ENCODE measurements at places on chromosomes 6 and 20. TPM values are rescaled to one million over a fixed set of nuclear protein-coding genes. Genes with fewer than 3 reads are reported as not detected.

GRCh38 chr6:53273370-53273769 lies 75.4 kb downstream of the ELOVL5 start:
- peak; percentile 13 for DNase-seq

DNA sequence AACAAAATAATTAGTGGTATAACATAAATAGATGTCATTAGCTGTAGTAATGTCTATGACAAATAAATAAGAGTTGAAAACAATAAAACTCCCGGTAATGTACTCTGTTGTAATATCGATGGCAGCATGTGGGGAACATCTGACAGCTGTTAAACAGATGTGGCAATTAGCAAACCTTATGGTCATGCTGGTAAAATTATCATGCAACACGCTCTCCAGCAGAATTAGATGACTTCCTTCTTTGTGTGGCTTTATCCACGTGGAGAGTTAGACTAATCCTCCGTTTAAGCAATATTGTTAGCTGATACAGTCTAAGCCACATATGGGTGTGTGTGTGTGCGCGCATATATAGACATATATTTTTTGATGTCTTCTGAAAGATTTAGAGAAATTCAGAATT lies 77.7 kb upstream of the ZFP64 start:
- no peak for DNase-seq

- no peak for DNase-seq
Measured at GRCh38 chr20:49965781-49966305, 16.9 kb upstream of the SNAI1 start.

DNA sequence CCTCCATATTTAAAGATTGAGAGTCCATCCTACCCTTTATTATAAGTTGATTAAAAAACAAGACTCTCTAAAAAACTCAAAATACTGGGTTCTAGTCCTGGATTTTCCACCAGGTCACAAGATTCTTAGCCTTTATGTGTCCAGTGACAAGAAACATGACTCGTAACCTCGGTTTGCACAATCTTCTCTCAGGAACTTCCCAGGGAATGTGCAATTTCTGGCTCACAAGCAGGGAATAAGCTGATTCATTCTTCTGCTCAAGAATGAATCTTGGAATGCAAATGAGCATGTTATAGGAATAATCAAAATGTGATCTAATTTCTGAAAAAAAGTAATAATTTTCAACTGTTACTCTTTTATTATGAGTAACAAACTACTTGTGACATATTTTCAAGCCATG lies 45.1 kb downstream of the OGFRL1 start:
- no peak for DNase-seq

- no peak for DNase-seq
Measured at GRCh38 chr6:163620670-163621330, 206.3 kb downstream of the QKI start.

Gene L3MBTL1
- 17.4 TPM for total RNA-seq

DNA sequence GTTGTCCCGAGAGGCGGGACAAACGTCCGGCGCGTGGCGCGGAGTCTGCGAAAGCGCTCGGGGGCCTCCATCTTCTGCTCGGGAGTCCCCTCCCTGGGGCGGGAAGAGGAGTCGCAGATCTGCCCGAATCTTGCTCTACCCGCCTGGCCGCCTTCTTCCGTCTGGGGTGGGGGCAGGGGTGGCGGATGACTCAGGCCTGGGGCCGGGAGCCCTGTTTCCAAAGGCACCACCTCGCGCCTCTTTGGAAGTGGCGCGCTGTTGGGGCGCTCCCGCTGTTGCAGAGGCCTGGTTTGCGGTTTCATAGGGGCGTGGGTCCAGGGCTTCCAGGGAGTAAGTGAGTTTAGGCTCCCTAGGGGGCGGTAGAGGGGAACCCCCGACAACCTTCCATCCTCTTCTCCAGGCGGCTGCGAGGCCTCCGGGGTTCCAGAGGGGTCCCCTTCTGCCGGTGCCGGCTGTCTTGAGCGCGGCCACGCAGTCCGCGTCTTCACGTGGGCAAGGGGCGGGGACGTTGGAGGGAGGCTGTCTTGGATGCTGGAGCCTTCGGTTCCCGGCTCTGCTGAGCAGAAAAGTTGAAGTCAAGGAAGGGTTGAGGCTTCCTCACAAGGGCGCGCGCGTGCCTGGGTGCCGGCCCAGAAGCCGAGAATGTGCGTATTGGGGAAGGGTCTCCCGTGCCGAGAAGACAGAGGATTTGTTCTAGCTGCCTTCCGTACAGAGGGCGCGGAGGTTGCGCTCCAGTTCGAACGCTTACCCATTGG lies 2.6 kb upstream of the TFAP2C start:
- peak; percentile 92 for DNase-seq

GRCh38 chr6:104183816-104184435 lies 675.8 kb downstream of the HACE1 start:
- no peak for DNase-seq

GRCh38 chr6:70299456-70299855 lies 3.4 kb downstream of the COL9A1 start:
- peak; percentile 17 for DNase-seq

DNA sequence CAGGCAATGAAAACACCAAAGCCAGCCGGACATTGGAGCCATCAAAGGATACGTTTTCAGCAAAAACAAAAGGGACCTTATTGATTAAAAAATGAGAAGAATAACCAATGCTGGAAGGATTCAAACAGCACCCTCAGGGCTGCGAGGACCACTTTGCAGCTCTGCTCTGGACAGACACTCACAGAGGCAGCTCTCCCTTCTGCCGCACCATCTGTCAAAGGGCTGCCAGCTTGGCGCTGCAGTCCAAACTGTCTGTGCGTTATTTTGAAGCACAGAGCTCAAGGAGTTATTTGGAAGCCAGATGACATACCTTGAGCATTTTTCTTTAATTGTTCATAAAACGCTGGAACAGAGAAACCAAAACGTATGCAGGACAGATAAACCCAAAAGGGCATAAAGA lies 85.2 kb downstream of the KIF16B start:
- no peak for DNase-seq

- DNase-seq = no peak
Measured at GRCh38 chr6:31736768-31737314, 511 bp upstream of the CLIC1 start.

GRCh38 chr6:149473080-149474052 lies 11.4 kb downstream of the ZC3H12D start:
- DNase-seq = no peak

Gene PAX1
- not detected for total RNA-seq

Gene CST9L
- total RNA-seq = not detected

- no peak for DNase-seq
Measured at GRCh38 chr6:169028343-169028742, 225.3 kb downstream of the THBS2 start.

- peak; percentile 19 for DNase-seq
Measured at GRCh38 chr6:168823397-168824212, 382.6 kb downstream of the SMOC2 start.

- peak; percentile 78 for DNase-seq
Measured at GRCh38 chr6:33116417-33116816, 40.6 kb downstream of the HLA-DPB1 start.

Gene ZNF341
- total RNA-seq = 6.2 TPM

- no peak for DNase-seq
Measured at GRCh38 chr6:21831521-21832291, 238.2 kb downstream of the SOX4 start.

GRCh38 chr6:41790045-41790444 lies 2.6 kb downstream of the TOMM6 start:
- no peak for DNase-seq

- DNase-seq = peak; percentile 42
Measured at GRCh38 chr6:121615493-121615892, 180.0 kb downstream of the GJA1 start.

Gene KCNK5
- 57.4 TPM for total RNA-seq

GRCh38 chr6:72724545-72724944 lies 102.7 kb downstream of the KCNQ5 start:
- no peak for DNase-seq

DNA sequence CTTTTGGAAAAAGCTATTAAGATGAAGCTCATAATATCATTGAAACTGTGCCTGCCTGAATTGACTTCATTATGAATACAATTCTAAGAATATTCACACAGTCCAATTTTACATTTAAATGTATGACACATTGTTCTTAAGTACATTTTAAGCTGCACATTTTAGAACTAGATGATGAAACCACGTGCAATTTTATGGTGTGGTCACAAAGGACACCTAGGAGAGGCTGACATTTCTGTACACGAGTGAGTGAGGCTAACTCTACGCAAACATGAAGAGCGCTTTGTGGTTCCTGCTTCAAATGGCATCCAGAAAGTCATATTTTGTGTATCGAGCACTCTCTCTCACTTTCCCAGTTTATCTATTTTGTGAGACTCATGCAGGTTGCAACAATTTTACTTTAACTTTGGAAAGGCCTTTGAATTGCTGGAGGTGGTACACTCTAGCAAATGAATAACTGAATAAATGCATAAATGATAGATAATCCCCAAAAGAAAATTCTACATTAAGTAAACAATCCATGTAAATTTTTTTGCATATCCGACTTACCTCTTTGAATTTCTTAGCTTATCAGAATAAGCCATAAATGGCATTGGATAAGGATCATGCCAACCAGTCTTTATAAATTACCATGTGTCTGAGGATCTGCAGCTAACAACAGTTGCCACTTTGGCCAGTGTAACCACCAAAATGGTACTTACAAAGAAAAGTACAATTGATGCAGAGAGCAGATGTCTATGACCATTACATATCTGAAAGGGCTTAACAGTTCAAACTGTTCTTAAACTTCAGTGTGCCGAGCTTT lies 97.3 kb downstream of the NRSN1 start:
- no peak for DNase-seq

GRCh38 chr20:20503777-20504530 lies 136.1 kb downstream of the INSM1 start:
- DNase-seq = no peak

DNA sequence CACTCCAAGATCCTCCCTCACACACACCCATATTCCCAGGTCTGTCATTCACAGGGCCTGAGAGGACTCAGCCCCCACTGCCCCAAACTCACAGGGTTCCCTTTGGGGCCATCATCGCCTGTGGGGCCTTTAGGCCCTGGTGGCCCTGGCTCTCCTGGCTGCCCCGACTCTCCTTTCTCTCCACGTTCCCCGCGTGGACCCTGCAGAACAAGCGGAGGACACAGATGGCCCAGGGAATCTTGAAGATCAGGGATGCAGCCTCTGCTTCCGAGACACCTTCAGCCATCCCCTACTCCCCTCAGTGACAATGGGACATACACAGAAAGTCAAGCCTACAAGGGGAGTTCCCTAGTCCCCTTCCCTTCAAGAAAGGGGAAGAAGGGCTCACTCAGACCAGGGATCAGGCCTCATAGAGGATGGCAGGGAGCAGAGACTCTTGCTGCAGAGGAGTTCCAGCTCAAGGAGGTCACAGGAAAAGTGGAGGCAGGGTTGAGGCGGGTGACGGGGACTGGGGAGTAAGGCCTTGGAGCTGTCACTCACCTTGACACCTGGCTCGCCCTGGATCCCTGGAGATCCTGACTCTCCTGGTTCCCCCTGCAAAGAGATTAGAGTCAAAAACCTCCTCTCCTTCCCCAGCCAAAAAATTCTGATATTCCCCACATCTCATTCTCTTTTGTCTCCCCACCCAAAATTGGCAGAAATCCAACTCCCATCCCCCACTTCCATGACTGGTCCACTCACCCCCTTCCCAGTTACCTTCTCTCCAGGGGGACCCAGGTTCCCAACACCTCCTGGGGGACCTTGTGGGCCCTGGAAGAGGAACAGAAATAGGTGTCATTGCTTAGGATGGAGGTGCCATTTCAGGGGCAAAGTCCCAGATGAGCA lies 22.7 kb downstream of the COL11A2 start:
- no peak for DNase-seq

Gene OR2J1
- not detected for total RNA-seq

- DNase-seq = peak; percentile 42
Measured at GRCh38 chr6:37954791-37955190, 135.3 kb downstream of the ZFAND3 start.
